ENCODE measurements at places on chromosomes 16 and 17.

DNA sequence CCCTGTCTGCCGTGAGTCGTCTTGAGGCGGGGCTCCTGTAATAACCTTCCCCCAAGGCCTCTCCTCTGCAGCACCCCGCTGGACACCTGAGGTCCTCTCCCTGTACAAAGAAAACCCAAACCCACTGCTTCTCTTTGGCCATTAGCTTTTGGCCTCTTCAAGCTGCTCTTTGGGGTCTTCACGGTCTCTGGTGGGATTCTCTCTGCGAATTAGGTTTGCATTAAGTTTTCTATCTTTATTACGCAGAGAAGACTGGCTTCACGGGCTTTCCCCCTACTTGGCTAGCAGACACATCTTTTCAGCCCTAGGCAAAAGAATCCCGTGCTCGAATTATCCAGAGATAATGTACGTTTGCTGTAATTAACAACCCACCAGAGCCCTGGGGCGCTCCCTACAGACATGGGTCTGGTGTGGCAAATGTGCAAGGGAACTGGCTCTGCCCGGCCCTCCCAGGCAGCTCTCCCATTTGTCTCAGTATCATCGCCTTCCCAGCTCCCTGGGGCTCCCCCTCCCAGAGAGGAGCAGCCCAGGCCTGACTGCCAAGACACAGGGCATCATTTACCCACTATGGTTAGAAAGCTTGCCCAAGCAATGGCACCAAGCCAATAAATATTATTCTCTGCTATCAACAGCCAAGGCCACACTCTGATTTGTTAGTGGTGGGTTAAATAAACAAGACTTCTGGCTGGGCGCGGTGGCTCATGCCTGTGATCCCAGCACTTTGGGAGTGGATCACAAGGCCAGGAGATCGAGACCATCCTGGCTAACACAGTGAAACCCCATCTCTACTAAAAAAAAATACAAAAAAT lies 24.7 kb upstream of the KLHDC4 start:
- DNase-seq, result no peak

GRCh38 chr17:45305530-45306087 lies 11.2 kb downstream of the MAP3K14 start:
- DNase-seq, result no peak

DNA sequence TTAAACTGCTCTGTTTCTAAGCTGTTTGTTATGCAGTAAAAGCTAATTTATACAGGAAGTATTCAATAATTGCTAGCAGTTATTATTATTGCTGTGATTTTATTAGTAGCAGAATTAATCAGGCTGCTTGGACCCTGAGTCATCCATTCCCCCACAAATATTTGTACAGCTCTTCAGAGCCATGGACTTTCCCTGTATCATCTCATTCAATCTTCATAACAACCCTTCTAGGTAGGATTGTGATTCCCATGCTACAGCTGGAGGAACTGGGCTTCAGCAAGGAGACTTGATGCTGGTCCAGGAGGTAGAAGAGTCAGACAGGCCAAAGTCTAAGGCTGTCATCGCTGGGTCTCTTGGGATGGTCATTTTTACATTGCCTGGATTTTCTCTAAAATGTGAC lies 208.3 kb downstream of the C16orf95 start:
- no peak for DNase-seq

GRCh38 chr17:57142925-57143324 lies 57.9 kb downstream of the AKAP1 start:
- no peak for DNase-seq

DNA sequence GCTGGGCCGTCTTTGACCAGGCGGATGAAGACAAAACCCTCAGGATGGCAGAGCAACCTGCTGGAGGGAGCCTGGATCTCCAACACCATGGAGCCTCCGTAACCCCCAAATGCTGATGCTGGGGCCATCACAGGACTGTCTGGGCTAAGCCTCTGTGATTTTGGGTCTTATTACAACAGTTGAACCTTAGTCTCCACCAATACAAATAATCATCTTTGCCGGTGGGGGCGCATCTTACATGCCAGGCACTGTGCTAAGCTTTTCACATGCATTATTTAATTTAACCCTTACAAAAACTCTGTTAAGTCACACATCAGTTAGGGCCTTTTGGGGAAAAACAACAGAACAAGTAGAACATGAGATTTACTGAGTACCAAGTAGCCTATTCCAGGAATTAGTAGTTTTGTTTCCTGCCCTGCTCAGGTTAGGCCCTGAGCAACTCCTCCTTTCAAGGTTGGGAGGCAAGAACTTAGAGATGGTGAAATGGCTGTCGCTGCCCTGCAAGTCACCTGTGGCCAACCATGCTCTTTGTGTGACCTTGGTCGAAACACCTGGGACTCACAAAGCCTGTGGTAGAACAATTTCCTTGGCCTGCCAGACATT lies 8.9 kb upstream of the ITGAM start:
- DNase-seq, result no peak

- no peak for DNase-seq
Measured at GRCh38 chr16:15942931-15943690, 6.3 kb upstream of the ABCC1 start.

DNA sequence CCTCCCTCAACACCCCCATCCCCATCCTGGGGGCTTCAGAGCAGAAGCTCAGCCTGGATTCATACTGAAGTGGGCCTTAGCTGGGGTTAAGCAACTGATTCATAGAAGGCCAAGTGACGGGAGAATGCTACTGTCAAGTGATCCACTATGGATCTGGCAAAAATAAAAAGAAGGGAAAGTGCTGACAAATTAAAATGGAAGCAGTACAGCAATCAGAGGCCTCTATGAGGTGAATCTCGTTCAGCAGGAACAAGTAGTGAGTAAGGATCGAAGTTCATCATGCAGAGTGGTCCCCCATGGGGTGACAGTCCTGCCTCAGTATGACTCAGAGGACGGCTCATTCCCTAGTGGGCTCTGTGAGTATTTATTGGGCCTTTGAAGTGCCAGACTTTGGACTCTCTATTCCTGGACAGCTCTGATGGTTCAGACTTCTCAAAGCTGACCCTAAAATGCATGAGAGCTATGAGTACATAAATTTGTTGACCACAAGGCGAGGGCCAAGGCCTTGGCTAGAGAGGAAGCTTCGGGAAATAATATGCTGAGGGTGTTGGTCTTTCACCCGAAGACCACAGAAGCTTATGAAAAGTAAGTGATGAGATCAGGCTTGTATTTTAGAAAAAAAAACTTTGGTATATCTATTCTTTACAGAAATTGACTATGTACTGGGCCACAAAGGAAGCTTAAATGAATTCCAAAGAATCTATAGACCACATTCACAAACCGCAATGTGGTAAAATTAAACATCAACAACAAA lies 5.3 kb upstream of the NSMCE1 start:
- no peak for DNase-seq

DNA sequence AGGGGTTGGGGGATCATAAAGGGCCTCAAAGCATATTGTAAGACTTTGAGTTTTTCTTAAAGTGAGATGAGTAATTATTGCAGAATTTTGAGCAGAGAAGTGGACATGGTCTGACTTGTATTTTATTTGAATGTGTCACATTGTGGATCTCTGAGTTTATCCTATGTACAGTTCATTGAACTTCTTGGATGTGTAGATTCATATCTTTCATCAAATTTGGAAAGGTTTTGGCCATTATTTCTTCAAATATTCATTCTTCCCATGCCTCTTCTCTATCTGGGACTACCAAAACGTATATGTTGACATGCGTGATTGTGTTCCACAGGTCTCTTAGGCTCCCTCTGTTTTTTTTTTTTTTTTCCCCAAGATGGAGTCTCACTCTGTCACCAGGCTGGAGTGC lies 14.3 kb upstream of the DLX3 start:
- DNase-seq, result no peak

DNA sequence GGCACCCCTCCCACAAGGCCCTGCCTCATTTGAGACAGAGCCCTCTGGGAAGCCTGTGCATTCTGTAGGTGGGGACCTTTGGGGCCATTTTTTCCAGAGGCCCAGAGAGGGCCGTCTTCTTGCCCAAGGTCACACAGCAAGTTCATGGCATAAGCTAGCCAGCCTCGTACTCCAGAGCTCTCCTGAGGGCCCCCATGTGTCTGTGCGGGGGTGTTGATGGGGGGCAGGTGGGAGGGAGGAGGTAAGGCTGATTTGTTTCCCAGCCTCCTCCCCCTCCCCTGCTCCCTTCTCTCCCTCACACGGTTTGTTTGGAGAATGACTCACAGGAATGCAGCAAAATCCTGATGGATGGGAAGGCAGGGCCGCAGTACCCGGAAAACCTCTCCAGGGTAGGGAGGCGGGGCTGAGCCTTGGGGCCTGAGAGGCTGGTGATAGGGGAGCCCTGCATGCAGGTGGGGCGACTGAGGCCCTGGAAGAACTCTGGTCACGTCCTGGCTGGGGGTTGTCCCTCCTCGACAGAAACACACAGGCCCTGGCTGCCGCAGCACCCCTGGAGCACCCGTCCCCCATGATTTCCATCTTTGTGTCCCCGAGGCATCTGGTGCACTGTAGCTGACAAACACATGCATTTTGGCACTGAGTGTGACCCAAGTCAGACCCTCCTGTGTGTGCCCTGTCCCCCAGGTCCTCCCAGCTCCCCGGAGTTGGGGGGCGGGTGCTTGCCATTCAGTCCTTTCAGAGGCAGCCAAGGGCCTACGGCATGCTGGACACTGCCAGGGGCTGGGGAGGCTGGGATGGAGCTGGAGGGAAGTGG lies 29.7 kb downstream of the RAI1 start:
- no peak for DNase-seq

GRCh38 chr17:7465597-7466275 lies 13.7 kb downstream of the ZBTB4 start:
- no peak for DNase-seq

DNA sequence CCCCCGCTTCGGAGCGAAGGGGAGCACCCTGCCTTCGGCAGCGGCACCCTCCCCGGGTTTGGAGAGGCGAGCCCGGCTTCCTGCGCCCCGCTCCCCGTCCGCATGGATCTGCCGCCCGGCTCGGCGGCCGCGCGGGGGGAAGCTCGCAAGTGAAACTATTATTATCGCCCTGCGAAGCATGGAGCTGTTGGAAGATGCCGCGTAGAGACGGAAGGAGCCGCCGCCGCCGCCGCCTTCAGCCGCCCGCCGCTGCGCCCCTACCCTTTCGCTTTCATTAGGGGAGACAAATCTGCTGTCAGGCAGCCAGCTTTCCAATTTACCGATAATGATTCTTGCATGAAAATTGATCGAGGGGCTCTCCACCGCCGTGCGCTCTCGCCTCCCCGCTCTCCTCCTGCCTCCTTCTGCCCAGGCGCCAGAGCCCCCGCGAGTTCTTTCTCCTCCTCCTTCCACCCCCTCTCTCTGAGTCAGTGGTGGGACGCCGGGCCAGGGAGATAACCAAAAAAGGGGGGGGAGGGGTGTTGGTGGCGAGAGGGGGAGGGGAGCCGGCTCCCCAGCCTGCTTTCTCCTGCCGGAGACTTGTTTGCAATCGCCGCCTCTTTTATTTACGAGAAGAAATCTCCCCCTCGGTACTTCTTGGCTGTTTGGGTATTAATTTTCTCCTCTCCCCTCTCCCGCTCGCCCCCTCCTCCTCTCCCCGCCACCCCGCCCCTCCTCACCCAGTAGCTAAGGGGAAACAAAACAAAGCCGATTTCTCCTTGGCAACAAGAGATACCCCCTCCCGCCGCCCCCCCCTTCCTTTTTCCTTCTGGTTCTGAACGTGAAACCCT lies 58.0 kb upstream of the GSE1 start:
- DNase-seq, result no peak

DNA sequence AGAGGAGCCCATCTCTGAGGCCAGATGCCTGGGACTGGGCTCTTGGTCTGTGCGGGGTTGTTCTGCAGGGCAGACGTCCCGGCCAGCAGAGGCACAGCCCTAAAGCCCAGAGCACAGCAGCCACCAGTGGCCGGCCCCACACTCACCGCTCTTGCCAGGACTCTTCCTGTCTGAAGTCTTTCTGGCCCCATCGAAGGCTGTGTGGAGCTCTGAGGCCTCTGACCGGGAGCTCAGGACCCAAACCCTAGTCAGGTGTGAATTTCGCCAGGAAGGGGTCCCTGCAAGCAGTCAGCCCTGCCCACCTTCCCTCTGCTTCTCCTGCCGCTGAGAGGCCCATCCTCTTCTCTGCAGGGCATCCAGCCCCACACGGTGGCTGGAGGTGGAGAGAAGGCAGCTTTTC lies 10.7 kb downstream of the ACSF3 start:
- no peak for DNase-seq

GRCh38 chr17:3796110-3796821 lies 4.7 kb downstream of the ITGAE start:
- no peak for DNase-seq

DNA sequence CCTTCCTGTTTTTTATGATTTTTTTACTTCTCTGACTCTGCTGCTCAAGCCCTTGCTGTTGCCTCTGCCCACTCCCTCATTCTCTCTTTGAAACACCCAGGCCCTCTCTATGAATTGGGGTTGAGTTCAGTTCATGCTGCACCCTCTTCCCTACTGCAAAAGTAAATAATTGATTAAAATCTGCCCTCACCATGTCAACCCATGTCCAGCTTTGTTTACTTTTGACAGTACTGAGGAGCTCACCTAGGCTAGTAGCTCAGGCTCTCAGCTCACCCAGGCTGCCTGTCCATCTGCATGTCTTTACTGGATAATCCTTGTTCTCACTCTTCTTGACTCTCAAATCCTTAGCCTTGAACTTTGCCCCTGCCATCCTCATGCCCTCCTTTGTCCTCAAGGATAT lies 95.2 kb downstream of the SPACA3 start:
- no peak for DNase-seq

DNA sequence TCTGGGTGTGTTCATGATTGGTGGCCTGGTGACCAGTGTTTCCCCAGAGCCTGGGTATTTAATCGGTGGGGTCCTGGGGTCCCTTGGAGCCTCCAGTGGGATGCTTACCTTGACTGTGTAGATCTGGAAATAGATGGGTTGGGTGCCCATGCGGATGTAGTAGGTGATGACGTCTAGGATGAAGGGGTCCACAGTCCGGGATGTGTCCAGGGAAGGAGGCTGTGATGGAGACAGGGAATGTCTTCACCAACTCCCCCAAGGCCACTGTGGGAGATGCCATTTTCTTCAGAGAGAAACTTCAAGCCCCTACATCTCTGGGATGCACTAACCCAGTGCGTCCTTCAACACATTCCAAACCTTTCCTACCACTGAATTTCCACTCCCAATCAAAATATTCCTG lies 24.1 kb upstream of the MFSD6L start:
- no peak for DNase-seq

GRCh38 chr17:4492721-4493561 lies 5.7 kb upstream of the SPNS2 start:
- DNase-seq, result no peak

DNA sequence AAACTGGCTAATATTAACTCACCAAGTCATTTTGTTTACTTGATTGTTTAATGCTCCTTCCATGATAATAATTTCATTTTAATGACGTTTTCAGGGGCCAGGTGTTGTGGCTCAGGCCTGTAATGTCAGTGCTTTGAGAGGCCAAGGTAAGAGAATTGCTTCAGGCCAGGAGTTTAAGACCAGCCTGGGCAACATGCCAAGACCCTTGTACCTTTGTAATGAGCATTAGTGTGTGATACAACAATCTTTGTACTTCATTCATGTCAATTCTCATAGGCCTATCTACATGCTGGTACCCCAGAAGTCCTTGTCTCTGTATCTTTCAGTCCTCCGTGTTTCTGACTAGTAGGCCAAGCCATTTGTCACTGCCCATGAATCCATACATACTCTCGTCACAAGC lies 296.9 kb downstream of the ZFHX3 start:
- DNase-seq, result no peak
